Caco-2 (cell line): ENCODE measurements at places on chromosomes 4 and X. TPM values are rescaled to one million over a fixed set of nuclear protein-coding genes. Genes with fewer than 3 reads are reported as not detected.

DNA sequence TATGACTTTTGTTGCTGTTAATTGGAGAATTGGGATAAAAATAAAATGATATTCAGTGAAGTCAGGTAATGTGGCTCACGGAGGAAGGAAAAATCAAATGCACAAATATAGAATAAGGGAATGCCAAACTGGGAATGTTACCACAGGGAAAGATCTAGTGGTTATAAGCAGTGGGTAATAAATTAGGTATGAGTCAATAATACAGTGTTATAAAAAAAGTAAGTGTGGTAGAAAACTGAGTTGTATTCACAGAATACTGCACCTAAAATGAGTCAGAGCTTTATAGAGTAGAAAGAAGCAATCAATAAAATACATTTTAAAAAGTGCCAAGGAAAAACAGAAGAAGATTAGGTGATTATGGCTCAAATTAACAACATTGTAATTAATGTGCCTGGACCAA, 34.5 kb downstream of the INTS12 start:
- no peaks in the 10 kb centered on the region for H3K27me3 ChIP-seq
- no peak for DNase-seq
- no peak overlapping the region for H3K27ac ChIP-seq
- no peaks in the 10 kb centered on the region for H3K4me1 ChIP-seq
- H3K36me3 ChIP-seq = no peaks in the 10 kb centered on the region

DNA sequence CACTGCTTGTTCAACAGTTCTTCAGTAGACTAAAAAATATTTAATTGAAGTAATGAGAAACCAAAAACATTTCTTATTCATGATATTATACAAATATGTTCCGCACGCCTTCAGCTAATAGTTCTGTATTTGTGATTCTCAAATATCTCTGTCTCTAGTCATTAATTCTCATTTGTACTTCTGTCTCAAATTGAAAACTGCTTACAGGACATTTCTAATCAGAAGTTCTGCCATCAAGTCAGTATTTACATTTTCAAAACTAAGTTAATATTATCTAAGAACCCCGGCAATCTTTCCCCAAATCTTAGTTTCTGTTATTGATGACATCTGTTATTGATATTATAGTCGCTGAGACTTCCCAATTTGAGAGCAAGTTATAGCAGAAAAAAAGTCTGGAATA, 78.6 kb upstream of the PGRMC2 start:
- H3K4me1 ChIP-seq = no peaks in the 10 kb centered on the region
- no peaks in the 10 kb centered on the region for H3K36me3 ChIP-seq
- no peak overlapping the region for H3K4me3 ChIP-seq
- no peak for DNase-seq
- H3K27ac ChIP-seq = no peak overlapping the region

DNA sequence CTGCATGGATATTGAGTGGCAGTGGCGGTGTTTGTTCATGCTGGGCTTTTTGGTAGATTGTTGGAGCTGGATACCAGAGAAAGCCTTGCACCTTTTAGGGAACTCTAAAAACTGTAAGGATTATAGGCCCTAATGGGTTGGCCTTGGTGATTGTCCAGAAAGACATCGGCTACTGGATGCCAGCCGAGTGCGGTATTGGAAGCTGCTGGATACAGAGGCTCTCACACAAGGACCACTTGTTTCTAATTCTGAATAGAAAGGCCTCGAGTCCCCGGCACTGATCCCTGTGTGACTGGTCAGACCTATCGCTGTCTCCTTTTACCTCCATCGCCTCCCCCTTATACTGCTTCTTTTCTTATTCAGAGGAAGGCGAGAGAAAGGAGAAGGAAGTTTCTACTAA, 27.3 kb upstream of the SCOC start:
- no peak overlapping the region for H3K4me3 ChIP-seq
- no peaks in the 10 kb centered on the region for H3K27me3 ChIP-seq
- peaks cover 6% of the 10 kb centered on the region; the same call in 1 of the 2 replicates for H3K4me1 ChIP-seq
- no peak for DNase-seq
- no peaks in the 10 kb centered on the region for H3K36me3 ChIP-seq
- H3K27ac ChIP-seq = no peak overlapping the region

- H3K27ac ChIP-seq = no peak overlapping the region
- no peak for DNase-seq
- no peak overlapping the region for H3K4me3 ChIP-seq
- peaks cover 3% of the 10 kb centered on the region for H3K36me3 ChIP-seq
- no peaks in the 10 kb centered on the region for H3K4me1 ChIP-seq
- H3K27me3 ChIP-seq = no peaks in the 10 kb centered on the region
Measured at GRCh38 chr4:1927675-1928074, 56.5 kb downstream of the NSD2 start.

- H3K4me1 ChIP-seq = peaks cover 24% of the 10 kb centered on the region; the same call in 1 of the 2 replicates
- no peak overlapping the region for H3K4me3 ChIP-seq
- peak overlapping the region; percentile 33 for H3K27ac ChIP-seq
- no peaks in the 10 kb centered on the region for H3K27me3 ChIP-seq
Measured at GRCh38 chrX:11100281-11101035, 10.7 kb upstream of the HCCS start.

- peak overlapping the region; percentile 96 for H3K27ac ChIP-seq
- H3K4me1 ChIP-seq = peaks cover 58% of the 10 kb centered on the region
- H3K36me3 ChIP-seq = no peaks in the 10 kb centered on the region
- no peaks in the 10 kb centered on the region for H3K27me3 ChIP-seq
- no peak overlapping the region for H3K4me3 ChIP-seq
Measured at GRCh38 chrX:13028871-13029636, 15.4 kb downstream of the FAM9C start.

DNA sequence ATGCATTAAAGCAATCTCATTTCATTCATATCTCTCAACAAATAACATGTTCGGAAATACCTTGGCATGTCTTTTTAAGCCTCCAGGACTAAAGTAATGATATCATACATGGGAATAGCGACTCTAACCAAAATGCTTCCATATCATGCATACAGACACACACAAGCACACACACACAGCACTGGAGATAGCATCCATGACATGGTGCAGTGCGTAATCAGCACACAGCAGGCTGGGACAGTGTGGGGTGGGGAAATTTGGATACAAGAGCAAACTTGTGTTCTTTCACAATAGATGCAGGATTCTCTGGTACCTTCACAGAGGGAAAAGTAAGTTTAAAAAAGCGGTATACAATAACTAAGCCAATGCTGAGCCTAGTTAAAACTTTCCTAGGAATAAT, 132.3 kb upstream of the HPGD start:
- no peak overlapping the region for H3K4me3 ChIP-seq
- no peak overlapping the region for H3K27ac ChIP-seq
- H3K27me3 ChIP-seq = no peaks in the 10 kb centered on the region
- no peaks in the 10 kb centered on the region for H3K4me1 ChIP-seq
- H3K36me3 ChIP-seq = no peaks in the 10 kb centered on the region

DNA sequence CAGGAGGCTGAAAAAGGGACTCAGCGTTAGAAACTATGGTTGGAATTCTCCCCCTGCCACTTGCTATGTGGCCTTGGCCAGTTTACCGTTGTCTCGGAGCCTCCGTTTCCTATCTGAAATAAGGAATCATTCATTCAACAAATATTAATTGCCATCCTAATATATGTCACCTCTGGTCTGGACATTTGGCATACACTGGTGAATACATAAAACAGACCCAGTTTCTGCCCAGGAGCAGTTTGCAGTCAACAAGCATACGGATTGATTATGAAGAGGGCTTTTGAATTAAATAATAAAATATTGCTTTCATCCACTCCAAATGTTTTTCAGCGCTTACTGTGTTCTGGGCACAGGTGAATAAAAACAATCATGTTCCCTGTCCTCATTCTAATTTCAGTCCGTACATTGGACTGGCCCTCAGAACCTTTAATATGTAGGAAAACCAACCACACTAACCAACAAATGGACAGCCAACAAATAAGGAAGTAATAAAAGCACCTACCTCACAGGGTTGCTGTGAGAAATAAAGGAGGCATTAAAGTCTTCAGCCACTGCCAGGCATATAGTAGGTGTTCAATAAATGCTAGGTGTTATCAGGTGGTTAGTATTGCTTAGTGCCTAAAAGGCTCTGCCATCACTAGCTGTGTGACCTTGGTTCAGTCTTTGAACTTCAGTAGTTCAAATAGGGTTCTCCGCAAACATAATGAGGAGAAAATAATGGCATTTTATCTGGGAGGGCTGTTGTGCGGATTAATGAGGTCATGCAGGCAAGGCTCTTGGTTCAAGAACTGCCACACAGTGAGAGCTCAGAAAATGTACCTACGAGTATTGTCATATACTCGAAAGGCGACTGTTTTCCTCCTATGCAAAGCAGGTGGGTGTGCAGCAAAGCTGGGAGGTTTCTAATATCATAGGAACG, 7.3 kb upstream of the GSX2 start:
- H3K27ac ChIP-seq = peak overlapping the region; percentile 75
- DNase-seq = no peak
- H3K4me3 ChIP-seq = peak overlapping the region; percentile 51
- 0 out of 2 replicates have a peak, but pooled peaks cover 4% of the 10 kb centered on the region for H3K4me1 ChIP-seq

The GCNA gene
- 2.8 and 3.4 TPM in 2 replicates for total RNA-seq

GRCh38 chr4:125101719-125102118, 213.0 kb upstream of the FAT4 start:
- no peaks in the 10 kb centered on the region for H3K4me1 ChIP-seq
- H3K27ac ChIP-seq = no peak overlapping the region
- no peaks in the 10 kb centered on the region for H3K27me3 ChIP-seq
- H3K4me3 ChIP-seq = no peak overlapping the region
- DNase-seq = no peak

The TMSB15A gene
- total RNA-seq = not detected in 2 replicates

The SERTM2 gene
- 1.1 and 1.4 TPM in 2 replicates for total RNA-seq

DNA sequence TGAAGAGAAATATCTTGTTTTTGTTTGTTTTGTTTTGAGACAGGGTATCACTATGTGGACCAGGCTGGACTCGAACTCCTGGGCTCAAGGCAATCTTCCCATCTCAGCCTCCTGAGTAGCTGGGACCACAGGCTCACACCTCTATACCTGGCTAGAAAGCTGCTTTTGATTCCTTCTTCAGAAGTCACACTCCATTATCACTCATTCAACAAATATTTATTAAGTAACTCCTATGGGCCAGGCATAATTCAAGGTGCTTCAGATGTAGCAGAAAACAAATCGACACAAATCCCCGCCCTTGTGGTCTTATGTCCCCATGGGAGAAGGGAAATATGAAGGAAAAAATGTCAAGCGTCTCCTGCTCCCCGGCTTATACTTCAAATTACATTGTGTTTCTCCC, 72.6 kb upstream of the DHX15 start:
- no peaks in the 10 kb centered on the region for H3K27me3 ChIP-seq
- DNase-seq = no peak
- peaks cover 32% of the 10 kb centered on the region for H3K4me1 ChIP-seq

DNA sequence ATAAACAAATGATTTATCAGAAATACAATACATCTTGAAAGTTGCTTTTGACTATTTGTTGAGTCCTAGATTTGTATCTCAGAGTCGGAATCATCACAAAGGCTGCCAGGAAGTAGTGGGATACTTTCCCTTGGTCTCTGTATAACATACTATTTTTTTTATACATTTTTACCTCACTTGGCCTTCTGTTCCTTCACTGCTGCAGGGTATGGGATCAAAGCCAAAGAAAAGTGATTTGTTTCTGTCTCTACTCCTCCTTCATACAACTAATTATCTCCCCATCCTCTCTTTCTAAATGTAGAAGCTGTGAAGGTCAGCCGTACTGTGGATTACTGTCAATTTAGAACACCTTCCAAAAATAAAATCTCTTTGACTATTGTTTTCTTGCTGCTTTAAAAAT, 24.9 kb downstream of the PALLD start:
- DNase-seq = no peak
- H3K36me3 ChIP-seq = no peaks in the 10 kb centered on the region
- no peak overlapping the region for H3K4me3 ChIP-seq
- H3K27me3 ChIP-seq = no peaks in the 10 kb centered on the region

GRCh38 chrX:41490446-41490845, 43.3 kb downstream of the NYX start:
- no peak for DNase-seq
- H3K4me1 ChIP-seq = no peaks in the 10 kb centered on the region
- no peak overlapping the region for H3K27ac ChIP-seq
- no peaks in the 10 kb centered on the region for H3K36me3 ChIP-seq
- H3K27me3 ChIP-seq = no peaks in the 10 kb centered on the region
- H3K4me3 ChIP-seq = no peak overlapping the region

The LIAS gene
- total RNA-seq = 19.5 and 21.1 TPM in 2 replicates

The ETNPPL gene
- total RNA-seq = not detected in 2 replicates

- H3K27me3 ChIP-seq = no peaks in the 10 kb centered on the region
- no peaks in the 10 kb centered on the region for H3K4me1 ChIP-seq
- no peak overlapping the region for H3K4me3 ChIP-seq
- no peak for DNase-seq
Measured at GRCh38 chr4:142272452-142272851, 573.6 kb downstream of the INPP4B start.

The C4orf36 gene
- 2.2 and 2.4 TPM in 2 replicates for total RNA-seq

GRCh38 chrX:7316887-7317286, 168.9 kb upstream of the PUDP start:
- DNase-seq = no peak
- H3K36me3 ChIP-seq = no peaks in the 10 kb centered on the region
- no peaks in the 10 kb centered on the region for H3K4me1 ChIP-seq
- no peak overlapping the region for H3K4me3 ChIP-seq

The MAGEE1 gene
- total RNA-seq = 0.56 and 0.66 TPM in 2 replicates

DNA sequence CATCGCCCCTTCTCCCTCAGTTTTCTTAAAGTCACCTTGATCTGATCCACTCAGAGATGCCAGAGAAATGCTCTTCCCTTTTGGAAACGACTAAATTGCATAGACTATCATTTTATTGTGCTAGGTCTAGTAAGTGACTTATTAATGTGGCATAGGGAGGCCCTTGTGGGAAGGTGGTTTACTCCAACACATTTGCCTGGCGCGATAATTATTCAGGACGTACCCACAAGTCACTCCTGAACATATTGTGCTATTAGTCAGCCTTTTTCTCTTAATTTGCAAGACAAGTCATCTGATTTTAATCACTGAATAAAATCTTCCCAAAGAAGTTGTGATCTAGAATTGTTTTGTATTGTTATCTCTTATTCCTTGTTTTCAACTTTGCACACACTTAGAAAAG, 7.6 kb downstream of the ENPEP start:
- no peaks in the 10 kb centered on the region for H3K27me3 ChIP-seq
- DNase-seq = no peak
- no peak overlapping the region for H3K4me3 ChIP-seq
- H3K27ac ChIP-seq = no peak overlapping the region
- H3K36me3 ChIP-seq = no peaks in the 10 kb centered on the region

DNA sequence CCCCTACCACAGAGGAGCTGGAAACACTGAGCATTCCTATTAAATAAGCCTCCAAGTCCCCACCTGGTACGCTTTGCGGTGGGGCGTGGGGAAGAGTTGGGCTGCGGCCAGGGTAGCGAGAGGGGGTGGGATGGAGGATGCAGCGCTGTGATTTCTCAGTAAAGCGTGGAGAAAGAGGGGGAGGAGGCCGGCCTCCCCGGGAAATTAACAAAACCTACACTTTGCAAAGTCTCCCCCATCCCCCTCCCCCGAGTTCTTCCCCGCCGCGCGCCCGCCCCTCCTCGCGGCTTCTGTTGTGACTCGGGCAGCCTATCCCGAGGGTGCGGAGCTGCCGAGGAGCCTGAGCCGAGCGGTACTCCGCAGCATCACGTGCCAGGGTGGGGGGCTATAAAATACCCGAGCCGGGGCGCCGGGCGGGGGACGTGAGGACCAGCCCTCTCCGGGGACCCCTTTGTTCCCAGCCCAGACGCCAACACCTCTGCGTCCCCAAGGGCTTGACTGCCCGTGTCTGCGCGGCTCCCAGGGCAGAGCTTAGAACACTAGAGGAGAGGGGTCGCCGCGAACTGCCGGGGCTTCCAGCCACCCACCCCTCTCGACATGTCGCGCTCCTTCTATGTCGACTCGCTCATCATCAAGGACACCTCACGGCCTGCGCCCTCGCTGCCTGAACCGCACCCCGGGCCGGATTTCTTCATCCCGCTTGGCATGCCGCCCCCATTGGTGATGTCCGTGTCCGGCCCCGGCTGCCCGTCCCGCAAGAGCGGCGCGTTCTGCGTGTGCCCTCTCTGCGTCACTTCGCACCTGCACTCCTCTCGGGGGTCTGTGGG, at the start of gene GSX2:
Gene GSX2, plus strand, starts transcription at position 416 of the 827 bp plus-strand sequence. Its CDS starts 182 bp downstream, at position 598.
- H3K4me1 ChIP-seq = peaks cover 5% of the 10 kb centered on the region; the same call in 1 of the 2 replicates
- H3K27ac ChIP-seq = no peak within 1 kb of the TSS
- peak within 1 kb of the TSS; percentile 36 for H3K4me3 ChIP-seq
- H3K36me3 ChIP-seq = no peaks in the 10 kb centered on the region
